ENCODE measurements at places on chromosomes 7 and 10.

DNA sequence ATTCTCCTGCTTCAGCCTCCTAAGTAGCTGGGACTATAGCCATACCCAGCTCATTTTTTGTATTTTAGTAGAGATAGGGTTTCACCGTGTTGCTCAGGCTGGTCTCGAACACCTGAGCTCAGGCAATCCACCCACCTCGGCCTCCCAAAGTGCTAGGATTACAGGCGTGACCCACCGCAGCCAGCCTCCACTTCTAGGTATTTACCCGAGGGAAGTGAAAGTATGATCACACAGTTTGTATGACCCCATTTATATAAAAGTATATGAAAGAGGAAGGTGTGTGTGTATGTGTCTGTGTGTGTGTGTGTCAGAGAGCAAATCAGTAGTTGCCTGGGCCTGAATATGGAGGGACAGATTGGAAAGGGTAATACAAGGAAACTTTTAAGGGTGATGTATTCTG lies 2.0 kb upstream of the PURB start:
- no peak for DNase-seq

DNA sequence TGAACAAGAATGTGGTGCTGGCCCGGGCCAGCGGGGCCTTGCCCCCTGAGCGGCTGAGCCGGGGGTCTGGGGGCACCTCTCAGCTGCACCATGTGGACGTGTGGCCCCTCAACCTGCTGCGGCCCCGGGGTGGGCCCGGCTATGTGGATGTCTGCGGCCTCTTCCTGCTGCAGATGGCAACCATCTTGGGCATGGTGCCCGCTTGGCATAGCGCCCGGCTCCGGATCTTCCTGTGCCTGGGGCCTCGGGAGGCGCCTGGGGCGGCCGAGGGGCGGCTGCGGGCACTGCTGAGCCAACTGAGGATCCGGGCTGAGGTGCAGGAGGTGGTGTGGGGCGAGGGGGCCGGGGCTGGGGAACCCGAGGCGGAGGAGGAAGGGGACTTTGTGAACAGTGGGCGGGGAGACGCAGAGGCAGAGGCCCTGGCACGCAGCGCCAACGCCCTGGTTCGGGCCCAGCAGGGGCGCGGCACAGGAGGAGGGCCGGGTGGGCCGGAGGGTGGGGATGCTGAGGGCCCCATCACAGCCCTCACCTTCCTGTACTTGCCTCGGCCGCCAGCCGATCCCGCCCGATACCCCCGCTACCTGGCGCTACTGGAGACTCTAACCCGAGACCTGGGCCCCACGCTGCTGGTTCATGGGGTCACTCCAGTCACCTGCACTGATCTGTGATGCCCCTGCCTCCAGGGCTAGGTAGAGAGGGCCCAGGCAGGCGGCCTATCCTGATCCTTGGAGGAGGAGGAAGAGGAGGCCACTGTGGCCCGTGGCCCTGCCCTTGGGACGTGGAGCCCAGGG lies 1.1 kb upstream of the TRIP6 start:
- DNase-seq, result no peak

DNA sequence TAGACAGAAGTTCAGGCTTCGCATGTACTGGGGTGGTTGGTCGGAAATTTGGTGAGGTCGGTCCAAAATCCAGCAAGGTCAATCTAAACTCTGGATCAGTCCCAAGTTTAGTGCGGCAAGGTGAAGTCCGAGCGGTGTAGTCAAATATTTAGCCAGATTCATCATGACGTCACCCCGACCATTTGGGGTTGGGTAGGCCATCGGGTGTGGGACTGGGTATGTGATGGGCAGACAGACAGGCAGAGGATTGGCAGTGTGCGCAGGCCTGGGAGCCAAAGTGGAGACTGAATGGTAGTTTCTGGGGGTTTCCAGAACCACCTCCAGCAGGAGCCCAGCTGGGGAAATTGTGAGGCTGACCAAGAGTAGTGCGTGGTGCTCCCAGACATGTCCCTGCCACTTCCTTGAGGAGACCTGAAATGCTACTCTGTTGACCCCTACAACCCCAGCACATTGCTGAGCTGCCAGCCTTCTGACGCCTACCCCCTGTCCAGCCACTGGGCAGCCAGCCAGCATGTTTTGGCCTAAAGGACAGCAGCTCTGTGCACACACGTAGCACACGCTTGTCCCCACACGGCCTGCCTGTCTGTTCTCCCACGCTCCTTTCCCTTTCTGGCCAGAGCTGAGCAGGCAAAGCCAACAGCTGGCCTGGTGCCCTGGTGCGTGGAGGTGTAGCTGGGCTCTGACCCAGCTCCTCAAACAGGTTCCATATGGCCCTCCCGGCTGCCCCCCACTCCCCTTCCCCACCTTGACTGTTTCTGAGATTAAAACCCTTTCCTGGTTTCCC lies 55.9 kb downstream of the FAM241B start:
- DNase-seq, result no peak

DNA sequence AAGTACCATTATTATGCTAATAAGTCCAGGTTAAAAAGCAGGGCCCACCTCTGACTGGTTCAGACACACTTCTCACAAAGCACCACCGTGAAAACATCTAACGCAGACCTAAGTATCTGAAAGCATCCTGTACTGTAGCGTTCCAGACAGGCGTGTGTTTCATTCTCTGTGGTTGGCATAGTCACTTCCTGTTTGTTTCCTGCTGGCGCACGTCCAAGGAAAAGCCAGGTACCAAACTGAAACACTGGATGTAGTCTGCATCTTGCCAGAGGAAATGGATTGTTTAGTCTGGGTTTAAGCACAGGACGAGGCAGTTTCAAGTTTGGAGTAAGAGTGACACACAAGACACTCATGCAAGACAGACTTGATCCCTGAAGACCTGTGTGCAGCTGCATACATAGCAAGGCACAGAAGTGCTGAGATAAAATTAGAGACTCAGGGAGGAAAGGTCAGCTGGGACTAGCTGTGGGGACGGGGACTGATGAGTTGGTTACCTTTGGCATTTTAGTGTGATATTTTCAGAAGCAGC lies 23.3 kb downstream of the BPGM start:
- peak; percentile 43 for DNase-seq

GRCh38 chr10:78648256-78648860 lies 420.4 kb upstream of the ZMIZ1 start:
- no peak for DNase-seq

- peak; percentile 24 for DNase-seq
Observed at GRCh38 chr10:71314028-71314693, 4.9 kb upstream of the SLC29A3 start.

DNA sequence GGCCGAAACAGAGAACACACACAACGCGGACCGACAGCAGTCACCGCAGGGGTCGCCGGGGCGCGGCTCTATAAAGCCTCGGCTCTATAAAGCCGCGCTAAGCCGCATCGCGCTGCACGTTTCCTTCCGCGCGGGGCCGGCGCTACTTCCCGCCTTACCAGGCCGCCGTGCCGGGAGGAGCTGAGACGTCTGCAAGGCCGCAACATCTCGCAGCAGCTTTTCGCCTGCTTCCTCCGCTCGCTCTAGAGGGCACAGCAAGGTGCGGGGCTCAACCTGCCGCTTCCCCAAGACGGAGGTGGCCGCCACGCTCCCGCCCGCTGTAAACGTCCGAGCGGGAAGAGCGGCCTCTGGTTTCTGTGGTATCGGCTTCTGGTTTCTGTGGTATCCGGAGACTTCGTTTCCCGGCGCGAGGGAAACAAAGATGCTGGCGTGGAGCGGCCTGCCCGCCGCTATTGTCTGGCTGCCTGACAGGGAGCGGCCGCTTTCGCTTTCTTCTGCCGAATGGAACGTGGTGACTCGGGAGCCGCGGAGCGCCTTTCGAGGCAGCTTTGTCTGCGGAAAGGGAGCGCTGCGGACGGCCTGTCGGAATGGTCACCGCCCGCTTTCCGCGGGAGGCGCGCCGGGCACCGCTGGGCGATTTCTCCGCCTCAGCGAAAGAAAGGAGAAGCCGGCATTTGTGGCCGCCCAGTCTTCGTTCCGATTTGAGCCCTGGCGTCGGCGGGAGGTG lies 91.8 kb downstream of the SPAG6 start:
- DNase-seq, result peak; percentile 74

DNA sequence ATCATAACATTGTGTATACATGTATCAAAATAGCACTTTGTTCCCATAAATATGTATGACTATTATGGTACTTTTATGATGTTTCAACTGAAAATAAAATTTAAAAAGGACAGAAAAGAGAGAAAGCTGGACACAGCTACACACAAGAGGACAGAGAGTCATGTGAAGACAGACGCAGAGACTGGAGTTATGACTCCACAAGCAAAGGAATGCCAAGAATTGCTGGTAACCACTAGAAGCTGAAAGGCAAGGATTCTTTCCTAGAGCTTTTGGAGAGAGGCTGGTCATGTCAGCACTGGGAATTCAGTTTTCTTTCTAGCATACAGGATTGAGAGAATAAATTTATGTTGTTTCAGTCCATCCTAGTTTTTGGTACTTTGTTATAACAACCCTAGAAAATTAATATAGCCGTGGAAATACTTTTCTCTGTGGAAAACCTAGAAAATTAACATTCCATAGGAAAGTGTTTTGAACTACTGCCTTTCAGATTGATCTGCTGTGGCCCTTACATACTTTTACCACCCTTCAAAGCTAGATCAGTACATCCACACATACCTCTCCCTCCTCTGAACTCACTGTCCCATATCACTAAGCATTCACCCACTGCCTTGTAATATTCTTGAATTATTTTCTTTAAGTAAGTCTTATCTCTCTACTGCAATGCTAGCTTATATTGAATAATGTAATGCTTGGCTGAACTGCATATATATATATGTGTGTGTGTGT lies 575.3 kb downstream of the IPMK start:
- no peak for DNase-seq

GRCh38 chr7:99106821-99107241 lies 37.1 kb downstream of the SMURF1 start:
- no peak for DNase-seq

DNA sequence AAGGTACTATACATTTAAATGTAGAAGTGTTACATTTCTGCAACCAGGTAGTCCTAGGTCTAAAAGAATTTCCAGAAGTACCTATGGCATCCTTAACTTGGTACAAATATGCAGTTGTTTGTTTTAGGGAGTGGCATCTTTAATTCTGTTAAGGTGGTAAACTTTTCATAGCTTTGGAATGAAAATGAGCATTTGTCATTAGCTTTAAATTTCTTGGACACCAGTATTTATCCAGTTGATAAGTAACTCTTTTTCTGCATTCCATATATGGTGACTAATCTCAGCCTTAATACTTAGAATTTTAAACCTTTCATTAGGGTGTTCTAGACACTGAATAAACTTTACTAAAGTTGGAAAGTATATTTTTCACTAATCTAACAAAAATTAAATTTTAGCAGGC lies 10.8 kb downstream of the SLF2 start:
- DNase-seq, result no peak

GRCh38 chr7:80967071-80967916 lies 48.4 kb upstream of the SEMA3C start:
- no peak for DNase-seq

GRCh38 chr7:3277604-3278572 lies 23.2 kb upstream of the SDK1 start:
- DNase-seq, result no peak

DNA sequence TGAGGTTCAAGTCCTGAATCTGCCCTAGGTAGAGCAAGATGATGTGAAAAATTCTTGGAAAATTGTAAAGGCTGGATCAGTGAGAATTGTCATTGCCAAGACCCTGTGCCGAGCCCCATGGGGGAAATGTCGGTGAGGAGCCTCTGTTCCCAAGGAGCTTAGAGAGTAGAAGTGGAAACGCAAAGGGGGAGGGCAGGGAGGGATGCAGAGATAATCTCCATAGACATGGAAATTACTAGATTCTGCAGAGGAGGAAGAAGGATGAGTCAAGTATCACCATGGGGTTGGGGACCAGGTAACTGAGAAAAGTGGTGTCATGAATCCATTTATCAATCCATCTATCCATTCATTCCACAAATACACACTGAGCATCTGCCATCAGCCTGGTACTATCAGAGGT lies 26.0 kb downstream of the DUSP5 start:
- no peak for DNase-seq

- DNase-seq, result no peak
Observed at GRCh38 chr10:128275388-128276177, 149.4 kb upstream of the MKI67 start.

GRCh38 chr10:16779384-16779915 lies 37.8 kb downstream of the RSU1 start:
- DNase-seq, result peak; percentile 53

DNA sequence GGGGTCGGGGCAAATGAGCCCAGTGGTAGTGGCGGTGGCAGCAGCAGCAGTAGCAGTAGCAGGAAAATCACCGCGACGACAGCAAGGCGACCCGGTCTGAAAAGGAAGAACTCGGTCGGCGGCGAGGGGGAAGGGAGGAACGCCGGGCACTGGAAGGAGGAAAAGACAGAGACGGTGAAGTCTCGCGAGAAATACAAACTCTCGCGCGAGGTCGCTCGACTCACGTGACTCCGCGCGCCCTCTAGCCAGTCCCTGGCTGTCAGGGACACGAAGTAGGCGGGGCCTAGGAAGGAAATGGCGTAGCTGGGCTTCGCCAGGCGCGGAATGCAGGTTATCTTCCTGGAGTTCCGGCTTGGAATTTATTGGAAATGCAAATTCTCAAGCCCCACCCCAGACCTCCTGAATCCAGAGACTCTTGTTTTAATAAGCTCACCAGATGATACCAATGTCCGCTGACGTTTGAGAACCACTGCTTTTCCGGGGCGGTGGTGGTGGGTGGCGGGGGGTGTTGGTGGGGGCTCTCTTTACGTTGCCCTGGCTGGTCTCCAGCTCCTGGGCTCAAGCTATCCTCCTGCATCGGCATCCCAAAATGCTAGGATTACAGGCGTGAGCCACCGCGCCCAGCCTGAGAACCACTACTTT lies at the start of gene SMNDC1:
Gene SMNDC1, minus strand, starts transcription at position 141 of the 642 bp plus-strand sequence. CDS start 1,333 bp downstream, outside the sequence.
- peak; percentile 94 for DNase-seq

DNA sequence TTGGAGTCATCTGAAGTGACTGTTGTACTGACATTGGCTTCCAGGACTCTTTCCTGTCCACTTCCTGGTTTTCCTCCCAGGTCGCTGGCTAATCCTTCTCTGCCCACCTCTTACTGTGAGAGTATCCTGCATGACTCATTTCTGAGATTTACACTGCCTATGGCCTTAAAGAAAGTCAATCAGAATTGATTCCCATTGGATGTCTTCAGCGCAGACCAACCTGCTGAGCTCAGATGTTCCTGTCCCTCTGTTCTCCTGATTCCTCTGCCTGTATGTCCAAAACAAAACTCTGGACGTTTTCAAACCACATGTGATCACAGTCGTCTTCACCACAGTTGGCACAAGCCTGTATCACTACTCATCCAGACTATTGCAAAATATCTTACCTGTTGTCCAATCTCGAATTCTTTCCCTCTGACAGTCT lies 262.1 kb downstream of the CREB5 start:
- no peak for DNase-seq

GRCh38 chr7:48168159-48168558 lies 3.1 kb upstream of the ABCA13 start:
- no peak for DNase-seq

- no peak for DNase-seq
Observed at GRCh38 chr10:100504096-100504495, 15.6 kb downstream of the SEC31B start.

Data from stimulated activated CD4-positive, alpha-beta T cell treated with anti-CD3 and anti-CD28 coated beads, TNF-alpha, amount 100 ng/mL, for 48 hours (primary cell).